ENCODE measurements at places on chromosomes 3 and 15.

DNA sequence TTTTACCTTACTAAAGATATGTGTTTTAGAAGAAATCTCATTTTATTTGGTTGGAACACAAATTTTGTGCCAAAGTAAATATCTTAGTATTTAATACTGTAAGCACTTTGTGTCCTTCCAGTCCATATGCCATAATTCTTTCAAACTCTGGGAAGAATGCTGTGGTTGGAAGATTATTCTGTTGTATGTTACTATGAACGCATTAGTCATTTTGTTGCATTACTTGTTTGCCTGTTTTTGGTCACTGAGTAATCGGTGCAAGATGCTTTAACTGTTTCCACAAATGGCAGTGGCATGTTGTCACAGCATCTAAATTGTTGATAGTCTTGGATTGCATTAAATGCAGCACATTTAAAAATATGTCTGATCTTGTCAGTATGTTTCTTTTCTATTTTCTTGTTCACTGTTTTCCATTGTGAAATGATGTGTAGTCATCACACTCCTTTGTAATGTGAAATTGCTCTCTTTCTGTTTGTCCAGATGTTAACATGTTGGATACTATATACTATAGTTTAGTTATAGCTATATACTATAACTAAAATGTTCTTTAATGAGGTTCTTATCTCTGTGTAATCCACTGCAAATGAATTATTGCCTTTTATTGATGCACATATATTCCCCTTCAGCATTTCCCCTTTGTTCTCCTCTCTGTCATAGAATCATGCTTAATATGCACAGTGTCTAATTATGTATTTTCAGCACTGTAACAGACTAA lies 89.9 kb upstream of the FLNB start:
- no peak for DNase-seq

- no peak for DNase-seq
These were observed 12.2 kb downstream of the CPB1 start for GRCh38 chr3:148839805-148840204.

DNA sequence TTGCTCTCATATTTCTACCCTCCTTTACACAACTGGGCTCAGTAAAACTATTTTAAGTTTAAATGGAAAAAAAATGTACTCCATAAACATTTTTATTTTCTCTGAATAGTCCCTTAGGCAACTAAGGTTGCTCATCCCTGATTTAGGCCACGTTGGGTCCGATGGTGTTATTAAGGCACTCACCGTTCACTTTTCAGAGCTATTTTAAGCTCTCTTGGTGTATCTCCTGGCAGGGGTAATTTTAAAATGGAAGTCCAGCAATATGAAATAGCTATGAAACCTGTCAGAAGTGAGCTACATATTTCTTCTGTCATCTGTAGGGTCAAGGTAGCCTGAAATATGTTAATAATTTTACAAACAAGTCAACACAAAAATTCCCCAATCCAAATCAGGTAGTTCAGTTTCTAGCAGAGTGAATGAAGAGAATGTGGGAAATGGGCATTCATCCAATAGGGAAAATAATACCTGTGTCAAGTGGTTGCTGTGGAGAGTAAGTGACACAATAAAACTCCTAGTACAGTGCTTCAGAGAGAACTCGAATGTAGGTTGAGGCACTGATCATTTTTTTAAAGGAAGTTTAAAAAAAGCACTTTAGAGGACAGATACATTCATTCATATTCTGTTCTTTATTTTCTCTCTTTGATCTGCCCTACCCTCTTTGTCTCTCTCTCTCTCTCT lies 209.3 kb upstream of the FEZF2 start:
- DNase-seq, result no peak

DNA sequence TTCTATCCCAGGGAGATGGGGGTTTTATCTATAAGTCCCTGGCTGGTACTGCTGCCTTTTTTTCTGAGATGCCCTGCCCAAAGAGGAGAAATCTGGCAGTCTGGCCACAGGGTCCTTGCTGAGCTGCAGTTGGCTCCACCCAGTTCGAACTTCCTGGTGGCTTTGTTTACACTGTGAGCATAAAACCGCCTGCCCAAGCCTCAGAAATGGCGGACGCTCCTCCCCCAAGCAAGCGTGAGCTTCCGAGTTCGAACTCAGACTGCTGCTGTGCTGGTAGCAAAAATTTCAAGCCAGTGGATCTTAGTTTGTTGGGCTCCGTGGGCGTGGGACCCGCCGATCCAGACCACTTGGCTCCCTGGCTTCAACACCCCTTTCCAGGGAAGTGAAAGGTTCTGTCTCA lies 126.8 kb upstream of the SUCLG2 start:
- no peak for DNase-seq

DNA sequence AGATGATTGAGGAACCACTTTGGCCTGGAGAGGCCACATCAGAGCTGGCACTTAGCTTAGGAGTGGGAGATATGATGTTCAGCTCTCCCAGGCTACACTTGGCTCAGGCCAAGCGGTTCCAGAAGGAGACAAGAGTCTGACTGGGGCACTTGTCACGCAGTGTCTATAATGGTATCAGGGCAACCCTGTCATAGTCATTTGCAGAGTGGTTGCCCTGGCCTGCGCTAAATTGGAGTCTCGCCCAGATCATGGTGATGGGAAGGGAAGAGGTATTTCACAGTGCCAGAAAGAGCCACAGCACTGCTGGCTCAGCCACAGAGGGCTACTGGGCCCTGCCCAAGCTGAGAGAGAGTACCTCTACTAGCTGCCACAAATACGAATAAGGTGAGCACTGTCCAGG lies 186.9 kb upstream of the CRBN start:
- no peak for DNase-seq
